ENCODE measurements at places on chromosomes 11 and 22.
A peak's percentile ranks its signal among the peaks of the same experiment; 100 is the strongest.

DNA sequence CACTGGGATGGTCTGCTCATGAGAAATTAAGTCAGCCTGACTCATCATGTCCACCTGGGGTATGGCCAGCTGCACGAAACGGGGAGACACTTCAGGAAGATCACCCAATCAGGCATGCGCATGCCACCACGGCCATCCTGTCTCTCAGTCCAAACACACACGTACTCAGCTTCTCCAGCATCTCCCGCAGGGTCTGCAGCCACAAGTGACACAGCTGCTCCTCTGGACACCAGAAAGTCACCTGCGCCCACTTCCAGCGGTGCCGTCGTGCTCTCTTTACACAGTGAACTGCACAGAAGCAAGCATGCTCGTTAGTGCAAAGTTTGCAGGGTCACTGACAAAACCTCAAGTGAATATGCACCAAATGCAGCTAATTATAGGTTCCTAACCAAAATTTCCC lies 18.1 kb downstream of the CERK start:
- no peak overlapping the region for H3K27ac ChIP-seq
- peaks cover 28% of the 10 kb centered on the region for H3K36me3 ChIP-seq
- no peak overlapping the region for H3K4me3 ChIP-seq
- DNase-seq: no peak
- no peaks in the 10 kb centered on the region for H3K4me1 ChIP-seq
- H3K27me3 ChIP-seq: no peaks in the 10 kb centered on the region

- no peaks in the 10 kb centered on the region for H3K36me3 ChIP-seq
- H3K27me3 ChIP-seq: peaks cover 4% of the 10 kb centered on the region
- DNase-seq: no peak
- H3K4me1 ChIP-seq: peaks cover 10% of the 10 kb centered on the region
Observed at GRCh38 chr11:67561971-67562619, 21.5 kb upstream of the GSTP1 start.

- H3K4me1 ChIP-seq: peaks cover 3% of the 10 kb centered on the region
- peaks cover 21% of the 10 kb centered on the region for H3K27me3 ChIP-seq
Observed at GRCh38 chr11:118272001-118272400, 7.9 kb upstream of the MPZL2 start.

GRCh38 chr11:105840391-105840790 lies 181.6 kb downstream of the MSANTD4 start:
- peaks cover 3% of the 10 kb centered on the region for H3K27me3 ChIP-seq
- H3K27ac ChIP-seq: no peak overlapping the region
- H3K36me3 ChIP-seq: no peaks in the 10 kb centered on the region
- no peak overlapping the region for H3K4me3 ChIP-seq
- no peak for DNase-seq

- H3K4me3 ChIP-seq: no peak overlapping the region
- no peak overlapping the region for H3K27ac ChIP-seq
- no peaks in the 10 kb centered on the region for H3K27me3 ChIP-seq
- peaks cover 4% of the 10 kb centered on the region for H3K4me1 ChIP-seq
- no peaks in the 10 kb centered on the region for H3K36me3 ChIP-seq
- no peak for DNase-seq
Observed at GRCh38 chr22:30860176-30861105, 108.1 kb downstream of the MORC2 start.

DNA sequence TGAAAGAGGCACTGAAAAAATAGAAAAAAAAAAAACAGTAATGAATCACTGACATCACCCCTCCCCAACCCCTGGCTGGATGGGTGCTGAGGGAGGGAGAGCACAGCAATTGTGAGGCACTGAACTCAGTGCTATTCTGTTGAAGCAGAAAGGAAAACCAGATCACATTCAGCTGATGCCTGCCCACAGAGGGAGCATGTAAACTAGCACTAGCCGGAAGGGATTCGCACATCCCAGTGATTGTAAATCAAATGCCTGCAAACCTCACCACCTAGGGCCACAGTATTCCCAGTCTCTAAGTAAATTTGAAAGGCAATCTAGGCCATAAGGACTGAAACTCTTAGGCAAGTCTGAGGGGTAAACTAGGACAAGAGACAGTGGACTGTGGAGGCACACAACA lies 772.0 kb upstream of the CCDC179 start:
- no peaks in the 10 kb centered on the region for H3K4me1 ChIP-seq
- H3K36me3 ChIP-seq: no peaks in the 10 kb centered on the region
- no peaks in the 10 kb centered on the region for H3K27me3 ChIP-seq
- no peak overlapping the region for H3K27ac ChIP-seq
- DNase-seq: no peak

DNA sequence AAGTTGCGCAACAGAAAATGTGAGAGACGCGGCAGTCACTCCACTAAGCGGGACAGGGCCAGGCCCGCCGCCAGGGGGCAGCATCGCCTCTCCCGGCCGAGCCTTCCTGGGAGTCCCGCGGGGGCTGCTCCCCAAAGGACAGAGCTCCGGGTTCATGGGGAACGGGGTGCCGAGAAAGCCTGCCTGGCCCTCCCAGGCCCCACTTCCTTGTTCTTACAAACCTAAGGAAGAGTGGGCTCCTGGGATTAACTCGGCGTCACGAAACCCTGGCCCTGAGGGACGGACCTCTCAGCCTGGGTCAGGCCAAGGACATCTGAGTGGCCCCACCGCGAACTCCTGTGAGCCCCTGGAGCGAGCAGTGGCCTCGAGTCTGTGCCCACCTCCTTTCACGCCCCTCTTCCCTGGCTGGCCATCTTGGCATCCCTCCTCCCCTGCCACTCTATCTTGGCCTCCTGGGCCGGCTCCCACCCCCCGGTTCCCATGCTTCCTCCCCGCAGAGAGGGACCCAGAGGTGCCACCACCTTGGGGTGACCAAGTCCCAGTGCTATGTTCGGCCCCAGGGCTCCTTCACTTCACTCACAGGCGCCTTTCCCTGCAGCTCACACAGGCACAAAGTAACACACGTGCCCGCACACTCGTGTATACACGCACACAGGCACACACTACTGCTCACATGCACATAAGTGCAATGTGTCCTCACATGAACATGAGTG lies 99.9 kb upstream of the FGF3 start:
- no peak overlapping the region for H3K27ac ChIP-seq
- H3K27me3 ChIP-seq: peaks cover 53% of the 10 kb centered on the region
- no peaks in the 10 kb centered on the region for H3K36me3 ChIP-seq

DNA sequence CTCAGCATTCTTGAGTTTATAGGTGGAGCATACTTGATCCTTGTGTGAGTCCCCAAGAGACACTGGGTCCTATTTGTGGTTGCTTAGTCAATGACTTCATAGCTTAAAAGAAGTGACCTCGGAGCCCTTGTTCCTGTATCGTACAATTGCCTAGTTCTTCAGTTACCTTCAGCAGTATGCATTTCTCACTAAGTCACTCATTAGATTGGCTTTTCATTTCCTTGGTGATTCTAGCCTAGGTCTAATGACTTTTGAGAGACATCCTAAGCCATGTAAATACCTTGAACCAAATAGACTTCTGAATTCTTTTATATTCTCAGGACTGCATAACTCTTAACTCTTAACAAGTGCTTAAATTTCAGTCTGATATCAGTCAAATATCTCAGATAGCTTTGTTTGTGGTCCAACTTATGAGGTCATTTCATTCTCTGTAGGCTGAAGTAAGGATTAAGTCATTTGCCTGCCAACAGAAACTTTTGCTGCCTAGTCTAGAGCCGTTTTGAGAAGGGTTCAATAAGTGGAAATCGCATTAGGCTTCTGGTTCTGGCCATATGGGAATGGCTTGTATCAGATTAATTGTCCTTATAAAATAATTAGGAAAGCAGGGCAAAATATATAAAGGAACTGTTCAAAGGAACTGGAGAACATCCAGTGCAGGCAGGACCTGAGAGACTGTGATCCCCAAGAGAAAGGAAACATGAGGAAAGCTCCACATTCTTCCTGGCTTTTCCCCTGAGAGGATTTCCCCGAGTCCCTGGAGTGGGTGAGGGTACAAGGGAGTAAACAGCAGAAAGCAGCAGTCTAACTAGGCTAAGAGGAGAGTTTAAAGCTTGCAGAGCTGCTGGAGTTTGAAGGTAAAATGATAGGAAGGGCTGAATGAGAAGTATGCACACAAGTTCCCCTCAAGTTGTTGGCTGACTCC lies 39.9 kb downstream of the TRAF6 start:
- no peaks in the 10 kb centered on the region for H3K36me3 ChIP-seq
- H3K27ac ChIP-seq: peak overlapping the region; percentile 86
- H3K4me1 ChIP-seq: no peaks in the 10 kb centered on the region
- no peak for DNase-seq

- no peak for DNase-seq
- H3K4me1 ChIP-seq: no peaks in the 10 kb centered on the region
- H3K27me3 ChIP-seq: peaks cover 37% of the 10 kb centered on the region
- H3K4me3 ChIP-seq: no peak overlapping the region
- no peak overlapping the region for H3K27ac ChIP-seq
Observed at GRCh38 chr11:45546366-45546765, 119.1 kb downstream of the CHST1 start.

GRCh38 chr11:107384144-107384852 lies 73.3 kb downstream of the CWF19L2 start:
- H3K4me1 ChIP-seq: peaks cover 2% of the 10 kb centered on the region
- DNase-seq: no peak
- no peak overlapping the region for H3K27ac ChIP-seq
- no peak overlapping the region for H3K4me3 ChIP-seq
- H3K27me3 ChIP-seq: no peaks in the 10 kb centered on the region

DNA sequence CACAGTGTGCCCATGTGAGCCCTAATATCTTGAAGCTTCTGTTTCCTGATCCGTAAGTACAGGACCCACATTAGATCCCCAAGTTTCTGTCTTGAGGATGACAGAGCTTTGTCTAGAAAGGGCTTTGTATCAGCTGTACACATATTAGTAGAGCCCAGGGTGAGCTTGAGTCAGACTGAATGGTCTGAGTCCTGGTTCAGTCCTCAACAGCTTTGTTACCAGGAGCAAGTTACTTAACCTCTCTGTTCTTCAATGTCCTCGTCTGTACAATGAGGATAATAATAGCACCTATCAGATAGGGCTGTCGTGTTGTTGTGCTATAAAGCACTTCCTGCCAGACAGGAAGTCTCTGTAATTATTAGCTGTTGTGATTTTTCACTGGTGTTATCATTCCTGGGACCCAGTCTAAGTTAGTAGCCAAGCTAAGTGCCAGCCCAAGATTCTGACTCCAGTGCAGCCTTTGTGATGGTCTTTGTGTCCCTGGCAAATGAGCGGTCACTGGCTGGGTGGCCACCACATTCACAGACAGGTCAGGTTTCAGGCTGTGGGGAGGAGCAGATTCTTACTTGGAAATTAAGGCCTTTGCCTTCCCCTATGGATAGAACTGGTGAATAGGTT lies 6.8 kb downstream of the TOM1 start:
- no peak overlapping the region for H3K4me3 ChIP-seq
- no peaks in the 10 kb centered on the region for H3K27me3 ChIP-seq
- H3K4me1 ChIP-seq: peaks cover 27% of the 10 kb centered on the region
- H3K27ac ChIP-seq: peak overlapping the region; percentile 52
- peaks cover 1% of the 10 kb centered on the region for H3K36me3 ChIP-seq

- peaks cover 27% of the 10 kb centered on the region for H3K4me1 ChIP-seq
- H3K36me3 ChIP-seq: peaks cover 8% of the 10 kb centered on the region
- H3K27ac ChIP-seq: no peak overlapping the region
- H3K4me3 ChIP-seq: no peak overlapping the region
- no peak for DNase-seq
- no peaks in the 10 kb centered on the region for H3K27me3 ChIP-seq
Observed at GRCh38 chr11:65791719-65792213, 4.9 kb downstream of the OVOL1 start.

DNA sequence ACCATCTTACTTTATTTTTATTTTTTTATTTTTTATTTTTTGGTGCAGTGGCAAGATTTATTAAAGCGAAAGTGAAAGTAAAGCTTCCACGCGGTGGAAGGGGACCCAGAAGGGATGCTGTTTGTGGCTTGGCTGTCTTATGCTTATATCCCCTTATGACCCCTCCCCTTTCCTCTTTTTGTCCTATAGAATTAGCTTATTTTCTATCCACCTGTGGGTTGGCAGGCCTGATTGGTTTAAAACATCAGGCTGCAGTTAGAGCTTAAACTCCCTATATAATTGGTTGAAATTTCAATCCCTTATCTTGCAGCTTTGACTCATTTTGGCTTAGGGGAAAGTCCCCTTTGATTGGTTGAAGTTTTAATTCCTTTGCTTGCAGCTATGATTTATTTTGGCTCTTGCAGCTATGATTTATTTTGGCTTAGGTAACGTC lies 50.5 kb downstream of the NNMT start:
- no peak overlapping the region for H3K27ac ChIP-seq
- no peaks in the 10 kb centered on the region for H3K36me3 ChIP-seq
- DNase-seq: no peak
- peaks cover 3% of the 10 kb centered on the region for H3K27me3 ChIP-seq
- H3K4me1 ChIP-seq: no peaks in the 10 kb centered on the region

DNA sequence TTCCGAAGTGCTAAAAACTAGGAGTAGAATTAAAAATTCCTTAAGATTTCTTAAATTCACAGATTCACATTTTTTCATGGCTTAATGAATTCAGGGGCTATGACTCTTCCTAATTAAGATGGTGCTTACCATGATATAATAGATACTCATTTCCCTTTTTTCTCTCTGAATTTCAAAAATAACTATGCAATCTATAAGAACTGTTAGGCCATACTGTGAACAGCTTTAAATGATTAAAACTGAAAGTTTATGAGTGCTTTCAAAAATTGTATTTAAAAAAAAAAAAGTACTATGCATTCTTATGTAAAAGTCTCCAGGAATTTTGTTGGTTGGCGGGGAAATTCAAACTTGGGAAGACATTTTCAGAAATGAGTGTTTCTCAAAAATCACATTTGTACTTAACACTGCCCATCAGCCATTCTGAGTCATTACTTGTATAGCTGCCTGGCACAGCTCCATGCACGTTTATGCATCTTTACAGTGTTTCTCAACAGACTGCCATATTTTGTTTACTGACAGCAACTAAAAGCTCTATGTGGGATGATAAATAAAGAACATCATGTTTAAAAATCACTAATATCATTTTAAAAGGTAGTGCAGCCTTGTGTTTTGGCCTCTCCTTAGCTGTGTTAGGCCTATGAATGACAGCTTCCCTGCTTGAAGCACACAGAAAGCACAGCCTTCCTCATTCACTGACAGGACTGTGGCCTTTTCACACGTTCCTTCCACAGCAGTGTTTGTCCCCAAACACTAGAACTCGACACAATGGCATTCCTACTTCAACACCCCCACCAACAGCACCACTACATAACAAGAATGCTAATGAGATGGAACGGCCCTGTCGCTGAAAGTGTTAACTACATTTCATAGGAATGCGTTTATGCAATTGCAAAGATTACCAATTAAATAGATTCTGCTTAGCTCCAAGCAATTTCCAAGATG lies 131.4 kb downstream of the DCDC1 start:
- DNase-seq: no peak
- H3K36me3 ChIP-seq: no peaks in the 10 kb centered on the region
- no peaks in the 10 kb centered on the region for H3K27me3 ChIP-seq
- H3K4me3 ChIP-seq: no peak overlapping the region

DNA sequence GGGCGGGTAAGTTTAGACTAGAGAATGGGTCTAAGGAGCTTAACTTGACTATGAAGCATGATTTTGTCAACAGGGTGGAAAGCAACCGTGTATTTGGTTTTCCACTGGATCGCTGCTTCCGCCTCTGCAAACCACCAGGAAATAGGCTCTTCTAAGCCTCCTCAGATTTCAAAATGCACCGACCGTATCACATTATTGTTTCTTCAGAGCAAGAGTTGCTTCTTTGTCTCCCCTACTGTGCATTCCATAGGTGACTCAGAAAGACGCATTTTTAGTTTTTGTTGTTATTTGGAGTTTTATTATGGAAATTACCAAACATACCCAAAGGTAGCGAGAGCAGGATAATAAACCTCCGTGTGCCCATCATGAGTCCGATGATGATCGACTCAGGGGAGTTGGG lies 64.3 kb upstream of the RASD2 start:
- no peak for DNase-seq
- no peak overlapping the region for H3K27ac ChIP-seq
- H3K36me3 ChIP-seq: no peaks in the 10 kb centered on the region
- H3K4me3 ChIP-seq: no peak overlapping the region

GRCh38 chr22:44391481-44392445 lies 79.0 kb upstream of the SHISAL1 start:
- H3K27ac ChIP-seq: no peak overlapping the region
- DNase-seq: no peak
- H3K36me3 ChIP-seq: no peaks in the 10 kb centered on the region
- peaks cover 32% of the 10 kb centered on the region for H3K27me3 ChIP-seq
- H3K4me1 ChIP-seq: peaks cover 15% of the 10 kb centered on the region
